ENCODE measurements at places on chromosomes 16 and 17.
A peak's percentile ranks its signal among the peaks of the same experiment; 100 is the strongest.

GRCh38 chr17:57986841-57987580 is 1.0 kb downstream of the VEZF1 start:
- peak; percentile 5 for ATAC-seq

- ATAC-seq = no peak
These were observed 40.4 kb upstream of the DNAH17 start for GRCh38 chr17:78617511-78618061.

DNA sequence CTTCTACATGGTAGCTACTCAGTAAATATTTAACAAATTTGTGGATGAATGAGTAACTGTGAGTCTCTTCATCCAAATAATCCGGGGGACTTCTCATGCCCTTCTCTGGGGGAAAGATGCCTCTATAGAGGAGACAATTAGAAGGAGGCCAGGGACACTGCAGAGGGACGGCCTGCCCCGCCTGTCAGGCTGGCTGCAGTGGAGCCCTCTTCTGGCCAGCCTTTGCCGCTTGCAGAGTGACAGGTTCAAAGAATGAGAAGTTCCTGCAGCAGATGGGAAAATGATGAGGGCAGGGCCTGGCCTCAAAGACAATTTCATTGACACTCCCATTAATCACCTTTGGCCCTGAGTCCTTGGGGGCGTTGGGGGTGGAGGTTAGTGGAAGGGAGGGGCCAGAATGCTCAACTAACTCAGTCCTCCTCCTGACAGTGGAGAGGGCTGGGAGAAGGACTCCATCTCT is 339.0 kb downstream of the MAF start:
- ATAC-seq = peak; percentile 55

DNA sequence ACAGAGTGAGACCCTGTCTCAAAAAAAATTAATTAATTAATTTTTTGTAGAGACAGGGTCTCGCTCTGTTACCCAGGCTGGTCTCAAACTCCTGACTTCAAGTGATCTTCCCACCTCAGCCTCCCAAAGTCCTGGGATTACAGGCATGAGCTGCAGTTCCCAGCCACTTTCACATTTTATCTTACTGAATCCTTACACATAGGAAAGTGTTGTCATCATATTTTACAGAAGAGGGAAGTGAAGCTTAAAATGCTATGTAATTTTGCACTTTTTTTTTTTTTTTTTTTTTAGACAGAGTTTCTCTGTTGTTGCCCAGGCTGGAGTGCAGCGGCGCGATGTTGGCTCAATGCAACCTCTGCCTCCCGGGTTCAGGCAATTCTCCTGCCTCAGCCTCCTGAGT is 21.1 kb upstream of the ZNF629 start:
- ATAC-seq = no peak

GRCh38 chr17:269616-270514 is 82.7 kb downstream of the RPH3AL start:
- no peak for ATAC-seq

DNA sequence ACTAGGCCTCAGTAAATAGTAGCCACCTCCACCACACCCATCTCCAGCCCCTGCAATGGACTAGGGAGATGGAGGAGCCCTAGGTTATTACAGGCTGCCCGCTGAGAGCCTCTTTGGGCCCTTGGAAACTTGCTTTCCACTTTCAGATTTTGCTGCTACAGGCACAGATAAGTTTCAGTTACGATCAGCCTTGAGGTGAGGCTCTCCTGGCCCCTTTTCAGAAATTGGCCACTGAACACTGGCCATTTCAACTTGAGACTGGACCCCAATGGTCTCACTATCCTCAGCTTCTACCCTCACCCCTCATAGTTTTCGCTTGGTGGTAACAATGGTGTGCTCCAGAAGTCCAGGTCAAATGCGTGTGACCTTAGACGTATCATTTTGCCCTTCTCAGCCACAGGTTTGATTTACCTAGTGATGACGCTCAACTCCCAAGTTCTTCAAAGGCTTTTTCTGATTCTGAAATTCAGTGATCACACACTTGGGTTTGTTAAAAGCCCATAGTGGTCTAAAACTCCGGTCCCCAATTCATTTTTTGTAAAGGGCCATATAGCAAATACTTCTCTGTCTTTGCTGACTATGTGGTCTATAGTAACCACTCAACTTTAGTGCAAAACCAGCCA is 1.0 kb downstream of the PMM2 start:
- peak; percentile 6 for ATAC-seq

- ATAC-seq = no peak
These were observed 3.0 kb downstream of the USP7 start for GRCh38 chr16:8960788-8961109.

- ATAC-seq = no peak
These were observed 106.1 kb downstream of the ZNF423 start for GRCh38 chr16:49749816-49750215.

- ATAC-seq = peak; percentile 64
These were observed 8.5 kb downstream of the SNN start for GRCh38 chr16:11676799-11677198.

GRCh38 chr17:2190014-2190413 is 113.6 kb downstream of the SMG6 start:
- no peak for ATAC-seq

- ATAC-seq = no peak
These were observed 4.1 kb downstream of the RARA start for GRCh38 chr17:40312893-40313667.

- no peak for ATAC-seq
These were observed 61.9 kb upstream of the CIBAR2 start for GRCh38 chr16:85173981-85174751.

DNA sequence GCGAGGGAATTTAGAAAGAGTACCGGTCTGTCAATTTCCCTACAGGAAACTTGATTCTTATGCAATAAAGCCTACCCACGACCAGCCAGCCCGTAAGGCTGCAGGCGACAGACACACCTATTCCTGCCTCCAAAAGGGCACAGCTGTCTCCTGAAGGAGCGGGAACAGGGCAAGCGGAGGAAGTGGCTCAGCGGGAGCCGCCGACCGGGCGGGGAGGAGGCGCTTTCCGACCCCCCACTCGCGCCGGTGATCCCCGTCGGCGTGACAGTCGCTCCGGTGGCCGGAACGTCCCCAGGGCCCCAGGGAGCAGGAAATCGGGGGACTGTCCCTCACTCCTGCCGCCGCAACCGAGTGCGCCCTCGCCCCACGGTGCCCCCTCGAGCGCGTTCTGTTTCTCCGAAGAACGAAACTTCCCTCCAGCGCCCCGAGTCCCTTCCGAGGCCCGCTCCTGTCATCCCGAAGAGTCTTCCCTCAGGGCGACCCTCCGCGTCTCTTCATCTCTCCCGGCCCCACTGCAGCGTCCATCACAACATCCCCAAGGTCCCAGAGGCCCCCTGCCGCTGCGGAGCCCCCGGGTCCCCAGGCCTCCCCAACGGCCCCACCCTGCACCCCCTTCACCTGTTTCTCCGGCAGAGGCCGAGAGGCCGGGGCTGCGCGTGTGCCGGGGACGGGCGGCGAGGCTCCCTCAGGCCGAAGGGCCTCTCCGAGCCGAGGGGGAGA is 421 bp downstream of the STAT3 start:
- peak; percentile 51 for ATAC-seq

GRCh38 chr17:77125432-77125901 is 15.3 kb upstream of the SEC14L1 start:
- ATAC-seq = peak; percentile 76

- no peak for ATAC-seq
These were observed 69.4 kb upstream of the CREBBP start for GRCh38 chr16:3949946-3950342.

DNA sequence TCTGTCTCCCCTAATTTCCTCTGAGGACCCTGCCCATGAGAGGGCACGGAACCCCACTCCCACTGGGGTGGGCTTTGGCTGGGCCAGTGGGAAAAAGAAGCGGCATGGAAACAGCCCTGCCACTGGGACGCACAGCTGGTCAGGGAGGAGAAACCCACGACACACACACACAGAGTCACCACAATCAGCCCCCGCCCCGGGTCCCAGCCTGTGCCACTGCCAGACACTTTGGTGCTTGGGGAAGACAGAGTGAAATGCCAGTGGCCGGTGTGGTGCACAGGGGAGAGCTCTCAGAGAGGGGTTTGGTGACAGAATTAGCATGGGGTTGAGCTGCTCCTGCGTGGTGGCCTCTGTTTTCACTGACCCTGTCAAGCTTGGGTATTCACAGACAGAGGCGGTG is 30.7 kb upstream of the RNPS1 start:
- no peak for ATAC-seq

DNA sequence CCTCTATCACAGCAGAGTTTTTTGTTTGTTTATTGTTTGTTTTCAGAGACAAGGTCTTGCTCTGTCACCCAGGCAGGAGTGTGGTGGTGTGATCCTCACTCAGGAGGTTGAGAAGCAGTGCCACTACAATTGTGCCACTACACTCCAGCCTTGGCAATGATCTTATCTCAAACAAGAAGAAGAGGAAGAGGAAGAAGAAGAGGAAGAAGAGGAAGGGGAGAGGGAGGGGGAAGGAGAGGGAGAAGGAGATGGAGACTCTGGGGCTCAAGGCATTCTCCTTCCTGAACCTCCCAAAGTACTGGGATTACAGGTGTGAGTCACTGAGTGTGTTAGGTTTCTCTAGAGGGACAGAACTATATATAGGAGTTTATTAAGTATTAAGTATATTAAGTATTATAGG is 17.1 kb upstream of the C17orf58 start:
- no peak for ATAC-seq

DNA sequence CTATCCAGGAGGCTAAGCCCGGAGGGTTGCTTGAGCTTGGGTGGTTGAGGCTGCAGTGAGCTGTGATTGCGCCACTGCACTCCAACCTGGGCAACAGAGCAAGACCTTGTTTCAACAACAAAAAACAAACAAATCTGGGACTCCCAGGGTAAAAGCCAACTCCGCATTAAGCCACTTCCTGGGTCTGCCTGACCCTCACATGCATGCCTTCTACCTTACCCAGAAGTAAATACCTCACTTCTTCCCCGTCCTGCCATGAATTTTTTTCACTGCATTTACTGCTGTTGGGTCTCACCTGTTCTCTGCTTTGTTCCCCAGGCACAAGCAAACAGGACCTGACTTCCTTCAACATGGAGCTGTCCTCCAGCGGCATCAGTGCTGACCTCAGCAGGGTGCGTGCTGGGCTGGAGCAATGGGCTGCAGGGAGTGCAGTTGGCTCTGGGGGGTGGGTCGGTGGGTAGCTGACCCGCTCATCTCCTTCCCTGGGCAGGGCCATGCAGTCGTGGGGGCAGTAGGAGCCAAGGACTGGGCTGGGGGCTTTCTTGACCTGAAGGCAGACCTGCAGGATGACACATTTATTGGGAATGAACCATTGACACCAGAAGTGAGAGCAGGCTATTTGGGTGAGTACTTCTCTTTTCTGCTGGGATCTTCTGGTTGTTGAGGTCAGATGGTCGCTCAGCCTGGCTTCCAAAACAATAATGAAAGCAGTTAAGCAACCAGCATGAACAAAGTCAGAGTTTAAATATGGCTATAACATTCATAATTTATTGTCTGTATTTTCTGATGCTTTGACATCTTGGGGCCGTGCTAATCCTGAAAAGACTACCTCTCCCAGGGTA is 16.4 kb downstream of the ITGAL start:
- no peak for ATAC-seq

- no peak for ATAC-seq
These were observed 13.3 kb downstream of the NDUFAF8 start for GRCh38 chr17:81252326-81252986.

DNA sequence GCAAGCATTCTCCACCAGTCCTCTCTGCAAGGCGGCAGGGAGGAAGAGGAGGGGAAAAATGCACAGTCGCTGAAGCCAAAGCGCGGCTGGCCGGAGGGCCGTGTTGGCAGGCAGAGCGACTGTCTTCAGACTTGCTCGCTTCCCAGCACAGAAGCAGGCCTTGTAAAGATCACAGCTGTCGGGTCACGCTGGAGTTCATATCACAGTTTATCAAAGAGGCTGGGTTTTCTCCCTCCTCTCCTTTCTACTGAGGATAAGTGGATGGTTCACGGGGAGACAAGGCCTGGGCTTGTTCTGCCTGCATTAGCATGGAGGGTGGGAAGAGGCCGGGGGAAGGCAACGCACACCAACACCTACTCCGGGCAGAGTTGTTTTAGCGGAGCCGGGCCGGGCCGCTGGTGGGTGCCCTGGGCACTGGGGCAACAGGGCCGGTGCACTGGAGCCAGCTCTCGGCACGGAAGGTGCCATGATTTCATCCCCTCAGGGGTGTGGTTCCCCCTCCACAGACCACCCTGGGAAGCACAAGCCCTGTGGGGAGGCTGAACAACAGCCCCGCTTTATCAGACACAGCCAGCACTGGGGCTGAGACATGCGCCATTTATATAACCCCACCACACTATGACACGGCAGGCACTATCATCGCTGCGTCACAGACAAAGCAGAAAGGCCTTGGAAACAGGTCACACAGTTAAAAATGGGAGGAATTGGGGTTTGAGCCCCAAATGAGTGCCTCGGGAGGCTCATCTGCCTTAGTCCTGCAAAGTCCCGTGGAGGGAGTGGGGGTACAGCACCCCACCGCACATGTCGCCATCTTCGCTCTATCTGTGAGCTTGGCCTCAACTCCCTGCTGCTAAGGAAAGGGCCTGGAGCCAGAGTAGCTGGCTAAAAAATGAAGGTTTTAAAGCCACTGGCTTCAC is 40.3 kb upstream of the MTSS2 start:
- no peak for ATAC-seq

GRCh38 chr16:700684-701584 is 4.7 kb downstream of the FBXL16 start:
- ATAC-seq = no peak

GRCh38 chr17:47099451-47099986 is 89.6 kb downstream of the CDC27 start:
- ATAC-seq = no peak

DNA sequence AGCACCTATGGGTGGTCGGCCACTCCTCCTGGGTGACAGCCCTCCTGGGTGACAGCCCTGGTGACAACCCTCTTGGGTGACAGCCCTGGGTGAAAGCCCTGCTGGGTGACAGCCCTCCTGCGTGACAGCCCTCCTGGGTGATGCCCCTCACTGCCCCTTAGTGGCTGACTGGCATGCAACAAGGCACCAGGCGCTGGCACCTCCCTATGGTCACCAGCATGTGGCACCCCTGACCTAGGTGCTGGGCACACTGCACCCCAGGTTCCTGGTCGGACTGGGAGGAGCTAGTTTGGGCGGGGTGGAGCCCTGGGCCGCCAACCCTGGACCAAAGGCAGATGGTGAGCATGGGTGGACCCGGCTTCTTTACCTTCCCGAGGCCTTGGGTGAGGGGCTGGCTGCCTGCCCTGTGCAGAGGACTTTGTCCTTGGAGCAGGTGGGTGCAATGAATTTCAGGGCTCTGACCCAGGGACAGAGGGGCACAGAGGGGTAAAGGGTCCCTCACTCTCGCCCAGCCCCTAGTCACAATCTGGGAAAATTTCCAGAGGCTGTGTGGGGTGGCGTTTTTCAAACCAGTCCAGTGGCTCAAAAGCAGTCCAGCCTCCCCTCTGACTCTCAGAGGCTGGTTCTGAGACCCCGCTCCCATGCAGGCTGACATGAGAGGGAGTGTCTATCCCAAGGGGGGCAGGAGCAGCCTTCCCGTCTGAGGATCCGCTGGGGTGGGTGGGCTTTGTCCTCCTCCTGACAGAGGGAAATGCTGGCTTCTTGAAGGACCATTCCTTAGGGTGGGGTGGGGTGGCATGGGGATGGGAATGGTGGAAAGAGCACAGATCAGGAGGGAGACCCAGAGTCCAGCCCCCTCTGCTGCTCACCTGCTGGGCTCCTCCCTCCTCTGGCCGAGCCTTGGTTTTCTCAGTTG is 25.9 kb upstream of the TNFRSF13B start:
- ATAC-seq = no peak

Measured in esophagus mucosa (tissue), 1 donor.